CD4-positive, alpha-beta T cell treated with Interleukin-4 for 4 hours (primary cell): ENCODE measurements at places on chromosomes 4 and X.

- DNase-seq: no peak
Measured at GRCh38 chr4:100649417-100649816, 131.6 kb upstream of the EMCN start.

- peak; percentile 47 for DNase-seq
Measured at GRCh38 chr4:184648313-184649025, 778 bp downstream of the CASP3 start.

GRCh38 chr4:33722254-33722653 lies 2522.1 kb downstream of the ARAP2 start:
- no peak for DNase-seq

DNA sequence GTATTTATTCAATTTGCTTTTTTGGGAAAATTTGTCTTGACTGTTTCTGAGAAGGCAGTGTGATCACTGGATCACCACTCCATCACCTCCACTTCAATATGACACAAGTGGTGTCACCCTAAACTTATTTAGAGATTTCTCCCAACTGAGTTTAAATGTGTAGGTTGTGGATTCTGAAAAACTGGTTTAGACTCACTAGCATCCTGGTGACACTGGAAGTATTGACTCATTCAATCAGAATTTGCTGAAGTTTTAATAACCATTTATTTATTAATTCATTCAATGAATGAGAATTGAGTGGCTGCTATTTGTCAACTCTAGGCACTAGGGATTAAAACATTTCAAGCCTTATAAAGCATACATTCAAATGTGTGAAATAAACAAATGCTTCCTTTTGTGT lies 819.1 kb upstream of the EPHA5 start:
- DNase-seq: no peak

DNA sequence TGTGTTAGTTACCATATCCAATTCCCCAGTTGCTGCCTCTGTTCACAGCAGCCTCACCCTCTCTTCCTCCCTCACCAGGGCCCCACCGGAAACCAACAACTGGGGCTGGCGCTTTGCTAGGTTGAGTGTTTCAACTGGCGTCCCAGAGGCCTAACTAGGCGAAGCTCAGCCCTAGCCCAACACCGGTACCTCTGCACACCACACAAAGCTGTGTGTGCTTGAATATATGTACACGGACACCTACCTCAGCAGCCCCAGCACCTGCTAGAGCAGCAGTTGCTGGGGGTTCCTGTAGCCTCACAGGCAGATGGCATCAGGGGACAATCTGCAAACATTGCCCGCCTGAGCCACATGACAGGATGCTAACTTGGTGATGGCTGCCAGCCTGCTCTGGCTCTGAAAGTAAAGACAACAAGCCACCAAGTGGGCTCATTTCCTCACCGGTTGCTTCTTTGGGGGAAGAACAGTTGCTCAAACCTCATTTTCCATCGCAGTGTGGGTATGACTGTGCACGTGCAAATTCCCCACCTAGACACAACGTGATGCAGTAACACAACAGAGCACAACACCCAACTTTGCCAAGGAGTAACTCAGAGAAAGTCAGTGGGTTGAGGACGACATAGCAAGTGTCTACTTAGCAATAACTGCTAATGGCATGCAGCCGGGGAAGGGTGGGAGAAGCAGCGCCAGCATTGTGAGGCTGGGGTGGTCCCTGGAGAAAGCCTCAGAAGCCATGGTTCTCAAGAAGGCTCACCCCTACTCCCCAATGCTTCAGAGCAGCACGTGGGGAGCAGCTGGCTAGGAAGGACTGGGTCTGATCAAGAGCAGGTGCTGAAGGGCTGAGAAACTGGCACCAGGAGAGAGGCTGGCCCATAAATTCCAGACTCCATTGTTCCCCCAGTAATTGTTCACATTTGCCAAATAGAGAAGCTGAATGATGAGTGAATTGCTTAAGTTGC lies 139.5 kb downstream of the SH3KBP1 start:
- DNase-seq: peak; percentile 89

DNA sequence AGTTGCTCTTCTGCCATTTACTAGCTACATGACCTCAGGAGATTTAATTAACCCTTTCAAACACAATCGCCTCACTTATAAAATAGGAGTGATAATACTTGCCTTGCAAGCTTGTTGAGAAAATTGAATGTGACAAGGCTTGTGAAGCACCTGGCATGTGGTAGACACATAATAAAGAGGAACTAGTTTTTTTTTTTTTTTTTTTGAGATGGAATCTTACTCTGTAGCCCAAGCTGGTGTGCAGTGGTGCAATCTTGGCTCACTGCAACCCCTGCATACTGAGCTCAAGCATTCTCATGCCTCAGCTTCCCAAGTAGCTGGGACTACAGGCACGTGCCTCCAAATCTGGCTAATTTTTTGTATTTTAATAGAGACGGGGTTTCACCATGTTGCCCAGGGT lies 73.7 kb upstream of the STIM2 start:
- DNase-seq: no peak

- DNase-seq: no peak
Measured at GRCh38 chr4:65050786-65051185, 619.5 kb downstream of the EPHA5 start.

- DNase-seq: no peak
Measured at GRCh38 chrX:45150821-45151220, 49.9 kb downstream of the DIPK2B start.

DNA sequence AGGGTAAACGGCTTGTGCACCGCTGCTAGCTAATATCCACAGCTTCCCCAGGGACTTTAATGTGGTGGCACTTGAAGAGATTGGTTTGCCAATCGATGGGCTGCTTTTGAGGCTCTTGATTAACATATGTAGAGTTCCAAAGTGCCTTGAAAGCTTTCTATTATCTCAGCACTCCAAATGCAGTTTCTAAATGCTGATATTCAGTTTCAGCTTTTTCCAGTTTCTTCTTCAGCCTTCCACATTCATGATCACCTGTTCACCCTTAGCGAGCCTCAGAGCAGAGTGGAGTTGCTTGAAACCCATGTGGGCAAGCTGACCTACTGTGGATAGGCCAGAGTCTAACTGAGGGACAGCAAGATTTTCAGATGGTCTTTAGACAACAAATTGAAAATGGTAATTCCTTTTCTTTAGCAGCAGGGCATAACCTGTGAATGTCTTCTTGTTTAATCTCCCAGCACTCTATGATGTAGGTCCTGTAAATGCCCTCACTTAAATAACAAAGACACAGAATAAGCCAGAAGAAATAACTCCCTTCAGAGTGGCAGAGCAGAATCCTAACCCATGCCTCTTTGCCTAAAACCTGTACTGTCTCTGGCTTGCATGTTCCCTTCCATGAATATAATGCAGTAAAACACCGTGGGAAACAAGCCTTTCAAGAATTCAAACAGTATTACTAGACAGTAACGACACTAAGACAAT lies 99.8 kb downstream of the TSPAN5 start:
- DNase-seq: no peak

DNA sequence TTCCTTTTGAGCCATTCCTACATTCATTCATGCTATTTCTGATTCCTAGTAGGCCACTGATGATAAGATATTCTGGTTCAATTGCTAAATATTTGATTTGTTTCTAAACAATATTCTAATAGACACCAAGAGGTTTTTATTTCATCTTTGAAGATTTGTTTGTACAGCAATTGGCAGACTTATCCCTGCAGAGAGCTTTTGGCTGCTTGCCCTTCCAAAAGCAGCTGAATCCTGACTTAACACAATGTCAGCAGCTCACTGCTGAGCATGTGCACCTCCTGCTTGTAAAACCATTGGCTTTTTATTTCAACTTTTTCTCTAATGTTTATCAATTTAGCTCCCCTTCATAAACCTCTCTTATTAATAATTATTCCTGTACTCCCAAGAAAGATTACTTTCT lies 45.3 kb downstream of the MMRN1 start:
- no peak for DNase-seq

- DNase-seq: no peak
Measured at GRCh38 chr4:146485968-146486367, 35.8 kb downstream of the SLC10A7 start.

GRCh38 chrX:27964432-27964831 lies 16.8 kb downstream of the DCAF8L1 start:
- no peak for DNase-seq

- no peak for DNase-seq
Measured at GRCh38 chr4:6470502-6471306, 1.7 kb downstream of the PPP2R2C start.

GRCh38 chr4:144633215-144633614 lies 12.7 kb upstream of the HHIP start:
- DNase-seq: no peak

DNA sequence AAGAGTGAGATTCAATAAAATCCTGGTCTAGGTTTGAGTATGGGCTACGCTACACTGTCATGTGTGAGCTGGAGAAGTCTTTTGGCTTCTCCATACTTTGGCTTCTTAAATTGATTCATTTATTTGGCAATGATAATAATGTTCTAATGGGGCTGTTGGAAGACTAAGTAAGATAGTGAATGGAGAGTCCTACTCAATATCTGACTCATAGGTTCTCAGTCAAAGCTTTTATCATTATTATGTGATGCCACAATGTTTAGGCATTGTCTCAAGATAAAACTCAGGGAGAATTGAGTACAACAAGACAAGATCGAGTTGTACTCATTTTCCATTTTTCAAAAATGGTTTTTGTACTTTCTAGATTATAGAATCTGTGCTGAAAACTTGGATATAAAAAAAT lies 92.5 kb upstream of the VEGFC start:
- no peak for DNase-seq

DNA sequence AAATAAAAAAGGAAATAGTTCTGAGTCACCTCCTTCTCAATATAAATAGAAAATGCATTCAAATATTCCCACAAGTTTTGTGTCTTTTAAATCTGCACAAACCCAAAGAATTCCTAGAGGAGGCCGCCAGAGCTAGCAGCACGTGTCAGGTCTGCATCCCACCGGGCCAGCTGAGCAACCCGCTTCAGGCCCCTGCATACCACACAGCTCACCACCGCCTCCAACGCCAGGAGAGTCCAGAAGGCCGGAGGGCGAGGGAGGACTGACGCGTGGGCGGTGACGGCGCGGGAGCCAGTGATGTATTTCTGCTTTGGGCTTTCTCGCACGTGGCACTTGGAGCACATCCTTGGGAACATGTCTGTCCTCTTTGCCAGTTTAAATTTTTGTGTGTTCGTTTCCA lies 61.9 kb upstream of the CLDN34 start:
- DNase-seq: no peak

GRCh38 chr4:85798012-85798770 lies 323.2 kb downstream of the ARHGAP24 start:
- DNase-seq: no peak

GRCh38 chr4:25939330-25939729 lies 25.3 kb downstream of the SMIM20 start:
- no peak for DNase-seq

- no peak for DNase-seq
Measured at GRCh38 chr4:46270986-46271596, 118.8 kb downstream of the GABRA2 start.

DNA sequence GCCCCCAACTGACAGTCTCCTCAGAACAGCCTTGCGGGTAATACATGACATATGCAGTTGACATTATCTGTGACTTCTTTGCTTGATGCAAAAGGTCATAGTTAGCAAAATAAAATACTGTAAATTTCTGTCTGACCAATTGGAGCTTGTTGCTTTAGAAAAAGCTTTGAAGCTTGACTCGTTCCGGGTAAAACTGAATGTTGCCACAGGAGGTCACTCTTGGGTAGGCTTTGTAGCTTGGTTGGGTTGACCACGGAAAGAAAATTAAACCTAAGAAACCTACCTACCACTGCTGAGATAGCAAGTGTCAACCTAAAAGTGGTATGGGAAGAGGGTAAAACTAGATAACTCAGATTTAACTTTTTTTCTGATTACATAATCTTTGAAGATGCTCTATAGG lies 23.2 kb downstream of the PRPS2 start:
- peak; percentile 29 for DNase-seq

GRCh38 chr4:139917896-139918295 lies 236.1 kb downstream of the MAML3 start:
- no peak for DNase-seq

- no peak for DNase-seq
Measured at GRCh38 chrX:40484408-40485091, 96.2 kb upstream of the ATP6AP2 start.

GRCh38 chr4:9933184-9933583 lies 88.1 kb downstream of the SLC2A9 start:
- DNase-seq: no peak

DNA sequence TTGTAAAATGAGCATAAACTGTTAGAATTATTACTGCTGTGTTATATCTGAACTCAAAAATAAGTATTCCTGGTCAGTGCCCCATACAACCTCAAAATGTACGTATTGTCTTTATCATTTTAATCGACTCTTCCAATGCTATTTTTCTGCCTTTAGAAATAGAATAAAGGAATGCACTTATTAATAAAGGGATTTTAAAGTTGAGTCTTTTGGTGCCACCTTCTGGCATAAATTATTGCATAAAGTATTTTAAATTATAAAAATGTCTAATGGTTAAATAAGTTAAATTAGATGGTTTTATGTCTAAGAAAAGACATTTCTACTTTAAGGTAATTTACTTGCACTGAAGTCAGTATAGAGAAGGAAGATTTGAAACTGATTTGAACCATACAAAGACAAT lies 424.0 kb upstream of the NDST4 start:
- DNase-seq: no peak

DNA sequence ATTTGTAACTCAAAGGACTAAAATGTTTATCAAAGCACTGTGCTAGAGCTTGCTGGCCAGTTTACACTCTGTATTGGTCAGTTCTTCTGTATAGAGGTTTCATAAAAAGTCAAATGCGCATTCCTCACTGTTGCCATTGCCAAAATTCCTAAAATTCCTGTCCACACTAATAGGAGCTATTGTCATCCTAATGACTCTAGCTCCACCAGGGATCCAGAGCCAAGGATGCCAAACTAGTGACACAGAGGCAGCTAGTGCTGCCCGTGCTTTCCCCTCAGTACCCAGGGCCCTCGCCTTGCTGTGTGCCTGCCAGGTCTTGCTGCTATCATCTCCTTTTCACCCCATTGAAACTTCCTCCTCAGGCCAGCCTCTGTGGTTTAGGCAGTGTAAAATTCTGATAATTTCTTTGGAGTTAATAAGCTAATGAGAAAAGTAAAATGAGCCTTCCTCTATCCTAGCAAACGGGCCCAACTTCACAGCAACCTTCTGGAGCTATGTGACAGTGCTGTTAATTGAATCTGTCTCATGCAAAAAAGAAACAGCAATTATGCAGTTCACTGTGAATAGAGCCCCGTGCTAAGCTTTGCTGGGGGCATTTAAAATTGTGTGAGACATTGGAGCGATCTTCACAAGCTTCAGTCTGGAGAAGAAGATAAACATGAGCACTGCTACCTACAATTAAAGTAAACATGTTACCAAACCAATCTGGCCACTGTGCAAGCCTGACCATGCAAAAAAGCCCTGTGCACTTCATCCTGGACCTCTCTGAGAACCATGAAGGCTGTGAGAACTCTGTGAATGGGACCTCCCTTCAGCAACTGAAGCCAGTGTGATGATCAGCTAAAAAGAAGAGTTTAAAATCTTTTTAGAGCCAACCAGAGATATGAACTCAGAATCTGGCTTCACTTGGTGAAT lies 43.1 kb upstream of the FGF2 start:
- DNase-seq: no peak

GRCh38 chrX:39750848-39751247 lies 346.9 kb downstream of the BCOR start:
- no peak for DNase-seq
